ENCODE measurements at places on chromosomes 7 and 10.

- no peaks in the 10 kb centered on the region for H3K36me3 ChIP-seq
- no peak overlapping the region for H3K4me3 ChIP-seq
- H3K27me3 ChIP-seq: no peaks in the 10 kb centered on the region
- no peak overlapping the region for H3K27ac ChIP-seq
- H3K4me1 ChIP-seq: no peaks in the 10 kb centered on the region
- no peak for DNase-seq
Measured at GRCh38 chr7:156944876-156945275, 4.6 kb upstream of the NOM1 start.

- no peaks in the 10 kb centered on the region for H3K27me3 ChIP-seq
- H3K4me1 ChIP-seq: peaks cover 13% of the 10 kb centered on the region
- H3K4me3 ChIP-seq: peak overlapping the region; percentile 67
- DNase-seq: no peak
- no peaks in the 10 kb centered on the region for H3K36me3 ChIP-seq
- peak overlapping the region; percentile 95 for H3K27ac ChIP-seq
Measured at GRCh38 chr10:110207805-110208613, 604 bp downstream of the MXI1 start.

GRCh38 chr7:41793556-41793955, 90.7 kb upstream of the INHBA start:
- no peaks in the 10 kb centered on the region for H3K4me1 ChIP-seq
- no peaks in the 10 kb centered on the region for H3K36me3 ChIP-seq
- no peak for DNase-seq
- H3K27me3 ChIP-seq: no peaks in the 10 kb centered on the region
- no peak overlapping the region for H3K4me3 ChIP-seq

DNA sequence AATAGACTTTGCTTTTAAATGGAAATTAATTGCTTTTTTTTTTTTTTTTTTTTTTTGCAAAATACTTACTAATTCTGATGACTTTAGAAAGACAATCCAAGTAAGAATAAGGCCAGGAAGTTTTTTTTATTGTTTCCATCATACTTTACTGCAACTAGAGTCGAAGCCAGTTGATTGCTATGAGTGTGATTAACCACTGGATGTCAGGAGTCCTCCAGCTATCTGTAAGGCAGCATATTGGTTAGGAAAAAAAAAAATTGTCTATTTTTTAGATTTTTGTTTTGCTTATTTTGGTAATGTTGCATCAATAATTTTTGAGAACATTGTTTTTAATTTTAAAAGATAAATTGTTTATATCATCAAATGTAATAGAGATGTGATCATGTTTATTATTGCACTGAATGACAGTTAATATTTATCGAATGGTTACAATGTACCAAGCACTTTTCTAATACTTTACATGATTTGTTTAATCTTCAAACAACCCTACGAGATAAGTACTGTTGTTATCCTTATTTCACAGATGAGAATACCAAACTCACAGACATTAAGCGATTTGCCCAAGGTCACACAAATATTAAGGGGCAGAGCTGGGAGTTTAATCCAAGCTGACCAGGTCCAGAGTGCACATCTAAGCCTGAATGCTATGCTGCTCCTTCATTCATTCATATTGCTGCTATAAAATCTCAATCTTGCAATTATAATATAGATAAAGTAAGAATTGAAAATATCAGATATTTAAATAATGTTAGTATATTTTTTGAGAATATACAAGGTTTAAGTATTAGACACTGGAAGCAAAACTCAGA, 19.9 kb upstream of the LMOD2 start:
- H3K4me1 ChIP-seq: no peaks in the 10 kb centered on the region
- H3K27ac ChIP-seq: no peak overlapping the region
- no peak for DNase-seq
- H3K27me3 ChIP-seq: no peaks in the 10 kb centered on the region
- H3K4me3 ChIP-seq: no peak overlapping the region
- H3K36me3 ChIP-seq: no peaks in the 10 kb centered on the region

DNA sequence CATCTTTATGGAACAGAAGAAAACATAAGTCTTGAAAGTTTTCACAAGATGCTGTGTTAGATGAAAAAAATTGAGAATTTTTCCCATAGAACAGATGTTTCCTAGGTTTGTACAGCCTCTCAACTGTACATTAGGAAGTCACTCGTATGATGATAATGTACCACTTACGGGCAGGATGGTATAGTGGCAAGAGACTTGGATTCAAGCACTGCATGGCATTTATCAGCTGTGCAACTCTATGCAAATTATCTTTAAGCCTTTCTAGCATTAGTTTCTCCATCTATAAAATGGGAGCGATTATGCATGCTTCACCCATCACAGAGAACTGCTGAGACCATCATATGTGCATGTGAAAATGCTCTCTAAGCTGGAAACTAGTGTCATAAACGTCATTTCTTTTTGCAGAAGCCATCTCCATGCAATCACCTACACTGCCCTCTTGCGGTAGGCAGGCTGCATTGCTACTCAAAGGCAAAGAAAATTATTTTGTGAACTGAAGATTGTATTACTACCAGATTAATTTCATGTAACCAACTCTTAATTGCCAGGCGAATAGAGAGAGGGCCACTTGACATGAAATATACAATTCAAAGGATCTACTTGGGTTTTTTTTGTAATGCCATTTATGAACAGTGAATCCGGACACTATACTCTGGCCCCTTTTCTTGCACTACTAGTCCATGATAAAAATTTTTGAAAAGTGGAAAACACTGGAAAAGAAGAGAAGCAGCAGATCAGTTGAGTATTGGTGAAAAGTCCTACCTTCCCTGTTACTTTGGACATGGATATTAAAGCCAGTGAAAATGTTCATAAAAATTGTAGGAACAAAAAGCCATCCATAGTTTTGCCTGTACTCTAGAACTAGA, 102.3 kb downstream of the JAZF1 start:
- no peak overlapping the region for H3K4me3 ChIP-seq
- H3K27me3 ChIP-seq: no peaks in the 10 kb centered on the region
- H3K27ac ChIP-seq: no peak overlapping the region
- DNase-seq: no peak

- no peak for DNase-seq
- H3K27me3 ChIP-seq: no peaks in the 10 kb centered on the region
- H3K36me3 ChIP-seq: no peaks in the 10 kb centered on the region
- no peak overlapping the region for H3K27ac ChIP-seq
- no peak overlapping the region for H3K4me3 ChIP-seq
Measured at GRCh38 chr10:83943049-83943448, 196.3 kb upstream of the GHITM start.

GRCh38 chr10:84548869-84549268, 220.5 kb downstream of the CCSER2 start:
- no peak for DNase-seq
- no peak overlapping the region for H3K4me3 ChIP-seq
- peaks cover 44% of the 10 kb centered on the region for H3K27me3 ChIP-seq

GRCh38 chr10:23694921-23695824, 256.3 kb downstream of the OTUD1 start:
- H3K4me3 ChIP-seq: peak overlapping the region; percentile 40
- H3K4me1 ChIP-seq: peaks cover 15% of the 10 kb centered on the region
- H3K36me3 ChIP-seq: no peaks in the 10 kb centered on the region
- DNase-seq: no peak

GRCh38 chr7:41116817-41117216, 586.1 kb downstream of the INHBA start:
- no peaks in the 10 kb centered on the region for H3K36me3 ChIP-seq
- no peaks in the 10 kb centered on the region for H3K27me3 ChIP-seq
- peaks cover 6% of the 10 kb centered on the region for H3K4me1 ChIP-seq
- no peak overlapping the region for H3K27ac ChIP-seq
- no peak for DNase-seq

DNA sequence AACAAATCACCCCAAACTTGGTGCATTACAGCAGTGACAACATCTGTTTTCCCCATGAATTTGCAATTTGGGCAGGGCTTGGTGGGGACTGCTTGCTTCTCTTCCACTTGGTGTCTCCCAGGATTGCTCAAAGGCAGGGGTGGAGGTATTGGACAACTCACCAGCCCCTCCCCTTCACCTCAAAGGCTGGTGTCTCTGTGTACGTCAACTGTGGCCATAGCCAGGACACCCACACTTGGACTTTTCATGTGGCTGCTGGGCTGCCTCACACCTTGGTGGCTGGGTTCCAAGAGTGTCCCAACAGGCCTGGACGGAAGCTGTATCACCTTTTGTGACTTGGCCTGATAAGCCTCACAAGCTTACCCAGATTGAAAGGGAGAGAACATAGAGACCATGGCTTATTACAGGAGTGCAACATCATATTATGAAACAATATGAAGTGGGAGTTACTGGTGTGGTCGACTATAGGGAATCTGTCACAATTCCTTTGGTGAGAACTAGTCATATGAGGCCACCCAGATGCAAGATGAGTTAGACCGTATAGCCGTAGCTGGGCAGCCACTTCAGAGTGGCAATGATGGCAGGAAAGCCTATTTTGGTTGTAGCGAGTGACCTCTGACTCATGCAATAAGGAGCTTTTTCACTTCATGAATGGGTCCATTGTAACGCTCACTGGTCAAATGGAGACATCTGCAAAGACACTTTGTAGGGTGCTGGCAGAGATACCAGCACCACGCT, 187.6 kb upstream of the ITGB1 start:
- H3K4me1 ChIP-seq: no peaks in the 10 kb centered on the region
- H3K27me3 ChIP-seq: no peaks in the 10 kb centered on the region
- H3K27ac ChIP-seq: no peak overlapping the region
